ENCODE measurements at places on chromosomes 1 and 21.

- DNase-seq = no peak
Measured at GRCh38 chr1:192726820-192727504, 81.9 kb upstream of the RGS2 start.

DNA sequence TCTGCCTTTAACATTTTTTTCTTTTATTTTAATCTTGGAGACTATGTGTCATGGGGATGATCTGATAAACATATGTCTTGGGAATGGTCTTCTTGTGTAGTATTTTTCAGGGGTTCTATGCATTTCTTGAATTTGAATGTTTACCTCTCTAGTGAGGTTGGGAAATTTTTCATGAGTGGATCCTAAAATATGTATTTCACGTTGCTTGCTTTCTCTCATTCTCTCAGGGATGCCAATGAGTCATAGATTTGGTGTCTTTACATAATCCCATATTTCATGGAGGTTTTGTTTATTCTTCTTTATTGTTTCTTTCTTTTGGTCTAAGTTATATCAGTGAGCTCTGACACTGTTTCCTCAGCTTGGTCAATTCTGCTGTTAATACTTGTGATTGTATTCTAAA, 1237.2 kb downstream of the PLA2G4A start:
- no peak for DNase-seq

GRCh38 chr1:156550346-156550745, 22.0 kb downstream of the IQGAP3 start:
- no peak for DNase-seq

DNA sequence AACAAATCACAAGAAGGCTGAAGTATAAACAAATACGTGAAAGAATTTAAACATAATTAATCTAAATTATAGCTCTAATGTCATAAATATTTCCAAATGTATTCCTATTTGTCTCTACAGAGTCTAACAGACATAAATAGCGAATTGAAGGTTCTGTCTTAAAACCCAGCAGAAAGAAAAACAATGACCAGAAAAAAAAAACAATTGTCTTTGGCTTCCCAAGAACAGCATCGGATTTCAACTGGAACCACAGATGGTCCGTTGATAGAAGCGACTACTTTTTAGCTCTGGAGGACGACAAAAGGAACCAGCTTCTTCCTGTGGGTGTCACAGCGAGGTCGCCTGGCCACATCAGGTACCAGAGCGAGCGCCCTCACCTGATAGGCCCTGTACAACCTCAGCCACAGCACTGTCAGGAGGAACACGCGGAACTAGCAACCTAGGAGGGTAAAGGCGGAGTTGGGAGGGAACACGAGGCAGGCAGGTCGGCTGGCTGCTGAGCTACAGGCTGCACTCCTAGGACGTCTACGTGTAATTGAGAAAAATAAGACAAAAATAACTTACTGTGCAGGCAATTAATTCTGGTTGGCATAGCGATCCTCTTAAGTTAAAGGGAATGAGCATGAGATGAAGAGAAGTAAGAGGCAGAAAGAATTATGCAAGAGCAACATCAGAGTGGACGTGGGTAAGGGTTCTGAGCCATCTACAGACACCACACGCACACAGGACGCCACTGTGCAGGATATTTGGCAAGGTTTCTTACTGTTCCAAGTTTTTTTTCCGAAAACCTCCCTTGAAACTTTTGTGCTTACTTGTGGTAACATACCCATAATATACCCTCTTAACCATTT, 16.7 kb upstream of the PRDM15 start:
- DNase-seq = peak; percentile 69

DNA sequence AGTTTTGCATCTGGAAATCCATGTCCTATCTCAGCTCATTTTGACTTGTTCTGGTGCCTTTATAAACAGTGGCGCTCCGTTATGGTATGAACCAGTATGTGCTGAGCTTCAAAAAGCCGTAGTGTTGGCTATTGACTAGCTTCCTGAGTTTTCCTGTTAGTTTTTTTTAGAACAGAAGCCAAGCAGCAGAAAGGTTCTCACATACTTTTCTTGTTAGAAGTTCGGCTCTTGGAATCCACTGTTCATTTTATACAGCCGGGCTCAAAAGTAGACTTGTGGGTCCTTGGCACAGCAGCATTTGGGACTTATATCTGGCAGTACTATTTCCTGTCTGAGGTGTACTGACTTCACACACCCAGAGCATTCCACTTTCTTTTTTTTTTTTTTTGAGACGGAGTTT, 63.8 kb downstream of the TBCE start:
- DNase-seq = no peak

- no peak for DNase-seq
Measured at GRCh38 chr1:10033359-10033845, 644 bp downstream of the UBE4B start.

- no peak for DNase-seq
Measured at GRCh38 chr1:228087771-228088251, 5.3 kb downstream of the ARF1 start.

DNA sequence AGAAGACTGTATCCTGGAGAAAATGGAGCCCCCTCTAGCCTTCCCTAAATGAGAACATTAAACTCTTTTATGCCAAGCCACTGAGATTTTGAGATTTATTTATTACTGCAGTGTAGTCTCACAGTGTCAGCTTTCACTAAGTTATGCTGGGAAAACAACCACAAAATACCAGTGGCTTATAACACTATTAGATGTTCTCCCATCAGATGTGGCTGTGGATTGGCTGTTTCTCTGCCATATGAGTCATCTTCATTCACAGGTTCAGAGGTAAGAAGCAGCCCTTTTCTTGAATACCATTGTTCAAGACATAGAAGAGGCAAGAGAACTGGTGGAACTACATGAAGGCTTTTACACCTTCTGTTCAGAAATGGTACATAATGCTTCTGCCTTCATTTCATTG, 32.1 kb upstream of the ST6GALNAC5 start:
- DNase-seq = no peak

DNA sequence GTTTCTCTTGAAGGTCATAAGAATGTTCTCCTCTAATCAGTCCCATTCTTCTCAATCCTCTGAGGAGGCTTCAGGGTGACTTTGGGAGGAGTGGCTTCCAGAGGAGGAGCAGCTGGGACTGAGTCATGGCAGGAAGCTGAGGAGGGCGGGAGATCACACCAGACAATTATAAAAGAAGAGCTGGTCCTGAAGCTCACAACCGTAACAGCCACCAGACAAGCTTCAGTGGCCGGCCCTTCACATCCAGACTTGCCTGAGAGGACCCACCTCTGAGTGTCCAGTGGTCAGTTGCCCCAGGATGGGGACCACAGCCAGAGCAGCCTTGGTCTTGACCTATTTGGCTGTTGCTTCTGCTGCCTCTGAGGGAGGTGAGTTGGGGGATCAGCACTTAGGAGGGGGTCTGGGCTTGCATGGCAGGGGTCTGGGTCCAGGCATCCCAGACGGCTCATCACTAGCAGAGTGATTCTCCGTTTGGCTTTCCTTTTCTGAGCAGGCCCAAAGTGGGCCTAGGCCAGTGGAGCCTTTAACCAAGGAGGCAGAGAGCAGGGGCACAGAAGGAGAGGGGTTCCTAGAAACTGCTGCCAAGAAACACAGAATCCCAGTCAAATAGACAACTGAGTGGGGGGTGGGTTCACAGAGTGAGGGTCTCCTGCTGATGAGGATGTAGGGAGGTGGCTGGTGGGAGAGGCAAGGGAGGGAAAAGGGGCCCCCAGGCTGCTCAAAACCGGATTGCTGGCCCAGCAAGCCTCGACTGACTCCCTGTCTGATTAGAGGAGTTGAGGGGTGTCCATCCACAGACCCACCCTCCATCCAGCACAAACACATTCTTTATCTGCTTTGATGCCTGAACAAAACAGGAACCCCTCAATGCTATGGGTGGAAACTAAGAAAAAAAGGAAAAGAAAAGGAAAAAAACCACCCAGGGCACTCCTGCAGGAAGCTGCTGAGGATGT, at the start of gene ECM1:
ECM1 (plus strand) TSS at position 198 of the 953 bp plus-strand sequence; CDS start at position 299, 101 bp downstream.
- DNase-seq = no peak

- peak; percentile 55 for DNase-seq
Measured at GRCh38 chr1:93874025-93874651, 4.9 kb downstream of the DNTTIP2 start.

DNA sequence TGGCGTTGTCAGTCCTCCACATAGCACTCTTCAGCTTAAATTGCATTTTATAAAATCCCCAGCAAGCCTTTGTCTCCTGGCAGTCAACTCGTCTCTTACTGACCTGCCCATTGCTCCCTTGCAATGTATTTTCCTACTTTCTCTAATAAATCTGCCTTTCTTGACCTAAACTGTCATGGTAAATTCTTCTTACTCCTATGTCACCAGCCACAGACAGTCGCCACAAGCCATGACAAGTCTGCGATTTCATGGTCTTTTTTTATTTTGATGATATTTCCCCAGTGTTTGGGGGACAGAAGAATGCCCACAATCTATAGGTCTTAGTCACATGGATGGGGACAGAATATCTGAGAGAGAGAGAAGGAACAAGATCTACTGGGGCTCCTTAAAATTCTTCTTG, 8.4 kb downstream of the IFNAR2 start:
- DNase-seq = no peak

DNA sequence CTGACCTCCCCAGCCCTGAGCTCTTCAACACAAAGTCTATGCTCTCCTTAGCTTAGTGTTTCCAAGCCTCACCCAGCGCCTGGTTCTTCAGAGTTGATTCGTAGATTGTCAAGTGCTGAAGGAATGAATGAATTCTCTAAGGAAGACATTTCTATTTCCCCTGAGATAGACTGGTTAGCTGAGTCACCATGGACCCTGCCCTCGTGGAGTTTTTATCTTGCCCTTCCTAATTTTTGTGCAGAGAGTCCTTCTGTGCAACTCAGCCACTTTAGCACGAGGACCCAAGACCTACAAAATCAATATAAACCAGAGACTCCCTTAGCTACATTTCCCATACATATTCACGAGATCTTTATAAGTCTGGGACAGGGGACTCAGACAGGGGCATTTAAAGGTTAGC, 2.6 kb upstream of the CD244 start:
- DNase-seq = no peak

GRCh38 chr1:208562151-208562960, 318.2 kb upstream of the PLXNA2 start:
- DNase-seq = no peak

GRCh38 chr1:8406960-8407359, 89.0 kb downstream of the SLC45A1 start:
- DNase-seq = no peak

GRCh38 chr21:42075686-42076471, 4.8 kb downstream of the UMODL1 start:
- DNase-seq = no peak

GRCh38 chr21:35227786-35228185, 178.7 kb upstream of the RUNX1 start:
- DNase-seq = no peak

DNA sequence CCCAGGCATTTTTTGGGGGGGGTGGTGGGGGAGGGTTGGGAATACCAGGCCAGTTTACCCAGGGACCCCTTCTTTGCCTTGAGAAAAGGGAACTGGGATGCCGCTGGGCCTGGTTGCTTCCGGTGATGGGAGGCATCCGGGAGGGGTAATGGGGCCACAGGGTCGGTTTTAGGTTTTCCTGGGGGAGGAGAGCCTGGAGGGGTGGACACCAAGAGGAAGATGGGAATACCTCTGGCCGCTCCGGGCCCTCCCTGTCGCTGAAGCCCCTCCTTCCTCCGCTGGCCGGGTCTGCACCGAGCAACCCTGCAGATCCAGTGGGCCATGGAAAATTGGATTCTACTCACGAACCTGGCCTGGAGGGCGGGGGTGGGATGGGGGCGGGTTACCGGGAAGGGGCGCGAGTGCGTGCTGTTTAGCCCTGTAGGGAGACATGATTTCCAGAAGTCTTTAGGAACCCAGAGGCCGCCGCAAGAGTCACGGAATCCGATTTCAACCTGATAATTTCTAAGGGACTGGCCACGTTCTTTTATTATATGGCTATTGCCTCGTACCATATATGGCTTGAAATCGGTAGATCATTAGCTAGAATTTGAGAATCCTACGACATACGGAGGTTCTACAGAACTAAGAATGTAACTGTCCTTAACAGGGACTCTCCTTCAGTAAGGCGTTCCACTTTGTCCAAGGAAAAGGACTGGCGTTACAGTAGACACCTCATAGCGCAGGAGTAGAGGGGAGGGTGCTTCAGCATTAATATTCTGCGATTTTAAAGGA, 749 bp downstream of the AKIRIN1 start:
- no peak for DNase-seq

- no peak for DNase-seq
Measured at GRCh38 chr1:51956528-51957509, 33.7 kb downstream of the RAB3B start.

DNA sequence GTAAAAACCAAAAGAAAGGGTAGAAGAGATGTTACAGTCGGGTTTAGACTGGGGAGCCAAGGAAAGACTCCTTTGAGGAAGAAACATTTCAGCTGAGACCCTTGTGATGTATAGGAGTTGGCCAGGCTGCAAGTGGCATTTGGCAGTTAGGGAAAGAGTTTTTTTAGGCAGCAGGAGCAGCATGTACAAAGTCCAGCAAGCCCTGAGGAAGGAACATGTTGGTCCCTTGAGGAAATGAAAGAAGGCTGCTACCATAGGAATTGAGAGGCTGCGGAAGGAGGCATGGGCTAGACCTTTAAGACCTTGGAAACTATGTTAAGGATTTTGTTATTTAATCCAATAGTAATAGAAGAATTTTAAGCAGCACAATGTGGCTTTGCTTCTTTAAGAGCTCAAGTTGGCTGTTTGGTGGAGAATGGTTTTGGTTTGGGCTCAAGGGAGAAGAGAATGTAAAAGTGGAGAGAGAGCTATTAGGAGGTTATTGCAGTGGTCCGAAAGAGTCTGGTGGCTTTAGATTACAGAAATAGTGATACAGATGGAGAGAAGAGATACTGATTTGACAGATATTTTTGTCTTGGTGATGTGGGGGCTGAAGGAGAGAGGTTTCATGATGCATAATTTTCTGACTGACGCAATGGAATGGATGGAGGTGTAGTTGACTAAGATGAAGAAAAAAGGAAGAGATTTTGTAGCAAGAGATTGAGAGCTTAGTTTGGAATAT, 26.6 kb downstream of the SMAP2 start:
- DNase-seq = no peak

- DNase-seq = no peak
Measured at GRCh38 chr1:77218477-77219165, 609 bp downstream of the PIGK start.

DNA sequence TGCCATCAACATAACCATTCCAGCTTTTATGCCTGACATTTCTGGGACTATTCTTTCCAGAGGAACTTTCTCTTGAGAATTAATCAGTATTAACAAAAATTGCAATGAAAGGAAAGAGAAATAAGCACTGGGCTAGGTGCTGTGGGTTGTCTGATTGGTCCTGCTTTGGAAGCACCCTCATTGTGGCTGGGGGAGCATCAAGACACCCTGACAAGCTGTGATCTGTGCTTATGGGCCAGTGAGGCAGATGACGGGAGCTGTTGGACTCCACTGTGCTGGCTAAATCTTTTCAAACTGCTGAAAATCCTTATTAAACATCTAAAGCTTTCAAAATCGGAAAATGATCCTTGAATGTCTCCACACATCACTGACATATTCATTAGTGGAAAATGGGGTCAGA, 20.0 kb downstream of the UBASH3A start:
- DNase-seq = no peak

GRCh38 chr21:25963181-25963580, 207.4 kb downstream of the APP start:
- no peak for DNase-seq

DNA sequence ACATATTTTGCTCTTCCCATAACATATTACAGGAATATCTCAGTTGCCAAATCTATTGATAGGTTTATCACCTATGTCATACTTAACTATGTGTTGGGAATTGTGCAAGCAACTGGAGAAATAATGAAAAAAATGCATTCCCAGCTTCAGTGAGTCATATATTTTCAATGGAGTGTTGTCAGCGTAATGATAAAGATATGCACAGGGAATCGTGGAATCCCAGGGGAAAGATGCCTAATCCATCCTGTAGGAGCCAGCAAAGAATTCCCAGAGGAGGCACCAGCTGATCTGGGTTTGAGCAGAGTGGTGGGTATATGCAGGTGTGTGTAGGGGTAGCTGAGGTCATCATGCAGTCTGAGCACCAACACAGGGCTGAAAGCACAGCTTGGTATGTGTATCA, 213.3 kb upstream of the DAB1 start:
- no peak for DNase-seq
